ENCODE measurements at places on chromosomes 5 and 9.
A peak's percentile ranks its signal among the peaks of the same experiment; 100 is the strongest.

- peak; percentile 19 for DNase-seq
Measured at GRCh38 chr5:154189256-154189818, 1.2 kb upstream of the GALNT10 start.

DNA sequence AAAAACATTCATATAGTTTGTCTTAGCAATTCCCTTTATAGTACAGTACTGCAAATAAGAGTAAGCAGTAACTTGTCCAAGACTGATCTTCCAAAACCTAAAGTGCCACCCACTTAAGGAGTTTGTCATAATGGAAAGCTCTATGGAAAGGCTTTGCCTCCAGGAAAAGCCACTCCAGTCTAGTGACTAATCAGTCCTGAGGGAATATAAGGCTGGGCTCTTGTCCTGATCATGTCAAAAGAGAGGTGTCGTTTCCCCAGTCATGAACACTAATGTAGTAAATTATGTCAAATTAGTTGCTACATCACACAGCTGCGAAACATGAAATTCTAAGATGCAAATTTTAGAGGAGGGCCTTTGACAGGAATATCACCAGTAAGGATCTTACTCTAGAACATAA, 271.6 kb downstream of the GABRB2 start:
- DNase-seq, result no peak

- DNase-seq, result no peak
Measured at GRCh38 chr9:3500044-3500443, 25.8 kb downstream of the RFX3 start.

DNA sequence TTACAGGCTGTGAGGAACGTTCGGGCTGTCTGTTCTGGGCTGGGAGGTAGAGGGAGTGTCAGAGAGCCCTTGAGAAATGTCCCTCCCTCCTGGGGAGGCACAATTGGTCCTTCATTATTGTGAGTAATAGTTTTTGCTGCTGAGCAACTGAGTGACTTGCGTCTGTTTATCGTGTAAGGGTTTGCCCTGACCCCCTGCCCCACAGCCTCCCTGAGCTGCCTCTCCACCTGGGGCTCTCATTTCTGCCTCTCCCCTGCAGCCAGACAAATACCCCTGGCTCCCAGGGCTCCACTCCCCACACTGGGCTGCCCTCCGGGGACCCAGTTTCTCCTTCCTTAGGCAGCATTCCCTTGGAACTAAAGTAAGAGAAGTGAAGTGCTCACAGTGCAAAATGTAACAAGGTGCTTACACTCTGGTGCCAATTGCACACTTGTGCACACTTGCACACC, 174.9 kb upstream of the MVB12B start:
- no peak for DNase-seq

GRCh38 chr5:132479111-132479951, 11.2 kb downstream of the IRF1 start:
- DNase-seq, result no peak

DNA sequence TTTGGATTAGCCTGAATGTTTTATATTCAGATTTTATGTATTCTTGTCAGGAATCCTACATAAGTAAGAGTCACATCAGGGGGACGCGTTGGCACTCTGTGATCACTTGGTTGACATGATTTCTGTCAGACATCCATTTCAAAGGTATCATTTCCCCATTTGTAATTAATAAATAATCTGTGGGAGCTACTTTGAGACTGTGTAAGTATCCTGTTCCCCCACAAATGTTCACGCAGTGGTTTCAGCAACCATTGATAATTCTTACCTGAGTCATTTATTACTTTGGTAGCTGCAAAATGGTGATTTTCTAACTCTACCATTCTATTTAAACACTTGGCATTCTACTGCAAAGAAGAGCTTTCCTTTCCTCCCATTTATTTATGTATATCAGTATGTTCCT, 56.9 kb upstream of the TBC1D2 start:
- no peak for DNase-seq

GRCh38 chr5:110441035-110441434, 285.4 kb downstream of the TMEM232 start:
- DNase-seq, result peak; percentile 3

DNA sequence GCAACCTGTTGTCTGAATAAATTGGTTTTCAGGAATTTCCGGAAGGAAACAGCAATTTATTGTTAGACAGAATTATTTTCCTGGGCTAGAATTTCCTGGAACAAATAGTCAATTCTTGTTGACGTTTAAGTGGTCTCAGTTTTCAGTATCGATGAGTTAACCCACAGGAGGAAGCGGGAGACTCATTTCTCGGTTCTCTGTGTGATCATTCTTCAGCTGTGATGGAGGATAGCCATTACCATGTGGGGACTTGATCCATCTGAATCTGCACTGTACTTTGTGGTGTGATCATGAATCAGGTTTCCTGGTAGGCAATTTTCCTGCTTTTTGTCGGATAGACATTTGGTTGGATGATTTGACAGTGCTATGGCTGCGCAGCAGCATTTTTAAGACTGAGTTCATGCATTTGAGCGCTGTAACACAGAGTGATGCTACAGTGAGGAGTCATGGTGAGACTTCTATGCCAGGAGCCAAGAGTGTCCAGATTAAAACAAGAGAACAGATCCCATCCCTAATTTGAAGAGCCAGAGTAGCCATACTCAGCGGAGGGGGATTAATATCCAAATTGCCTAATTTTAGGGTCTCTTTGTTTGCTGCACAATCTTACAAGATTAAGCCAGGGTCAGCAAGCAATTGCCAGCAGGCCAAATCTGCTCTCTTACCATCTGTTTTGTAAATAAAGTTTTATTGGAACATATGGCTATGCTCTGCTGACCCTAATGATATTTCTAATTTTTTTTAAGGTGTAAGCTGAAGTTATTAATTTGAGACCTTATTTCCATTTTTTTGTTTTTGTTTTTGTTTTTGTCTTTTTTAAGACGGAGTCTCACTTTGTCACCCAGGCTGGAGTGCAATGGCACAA, 355.9 kb downstream of the RAB3C start:
- DNase-seq, result no peak

DNA sequence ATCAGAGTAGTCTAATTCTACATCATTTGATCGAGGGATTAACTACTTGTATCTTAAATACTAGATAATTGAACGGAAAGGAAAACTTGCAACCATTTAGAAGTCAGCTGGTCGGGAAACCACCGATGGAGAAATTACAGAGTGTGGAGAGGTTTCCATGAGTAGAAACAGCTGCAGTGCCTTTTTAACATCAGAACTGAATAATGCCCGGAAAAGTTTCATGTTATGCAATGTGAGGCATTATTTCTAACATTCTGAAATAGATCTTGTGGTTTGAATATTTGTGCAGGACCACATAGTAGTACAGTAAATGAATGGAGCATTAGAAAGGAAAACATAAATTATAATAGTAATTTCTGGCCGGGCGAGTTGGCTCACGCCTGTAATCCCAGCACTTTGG, 88.1 kb upstream of the RNF180 start:
- DNase-seq, result no peak

GRCh38 chr5:179331591-179332375, 13.5 kb downstream of the ADAMTS2 start:
- no peak for DNase-seq

DNA sequence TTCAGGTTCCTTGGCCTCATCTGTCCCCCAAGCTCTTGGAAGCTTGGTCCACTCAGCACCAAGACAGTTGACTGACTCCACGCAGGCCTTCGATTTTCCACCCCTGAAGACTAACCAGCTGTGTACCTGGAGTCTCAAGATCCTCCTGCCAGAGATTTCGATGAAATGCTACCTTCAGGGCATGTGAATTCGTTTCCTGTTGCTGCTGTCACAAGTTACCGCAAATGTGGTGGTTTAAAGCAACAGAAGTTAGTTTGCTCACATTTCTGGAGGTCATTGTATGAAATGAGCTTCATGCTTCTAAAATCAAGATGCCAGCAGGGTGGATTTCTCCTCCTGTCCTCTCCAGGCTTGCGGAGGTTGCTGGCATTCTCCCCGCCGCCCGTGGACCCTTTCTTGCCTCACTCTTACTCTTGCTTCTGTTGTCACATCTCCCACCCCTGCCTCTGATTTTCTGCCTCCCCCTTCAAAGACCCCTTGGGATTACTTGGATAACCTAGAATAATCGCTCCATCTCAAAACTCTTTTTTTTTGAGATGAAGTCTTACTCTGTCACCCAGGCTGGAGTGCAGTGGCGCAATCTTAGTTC, 27.6 kb upstream of the RETREG1 start:
- DNase-seq, result no peak

DNA sequence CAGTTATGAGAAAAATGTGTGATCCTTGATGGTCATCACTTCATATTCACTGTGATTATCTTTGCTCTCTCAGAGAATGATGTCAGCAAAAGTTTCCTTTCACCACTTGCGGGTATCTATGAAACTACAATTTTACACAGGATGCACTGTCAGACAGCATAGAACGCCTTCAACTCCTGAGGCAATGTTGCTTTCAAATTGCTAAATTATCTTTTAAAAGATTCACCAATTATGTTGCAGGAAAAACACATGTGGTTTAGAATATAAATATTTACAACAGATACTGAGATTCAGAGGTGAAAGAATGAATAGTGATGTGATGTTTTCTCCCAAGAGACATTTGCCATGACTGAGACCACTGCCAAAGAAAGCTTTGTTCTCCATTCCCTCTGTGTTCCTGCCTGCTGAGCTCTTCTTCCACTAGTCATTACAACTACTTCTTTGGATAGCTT, 879.8 kb upstream of the DMAC1 start:
- DNase-seq, result no peak

DNA sequence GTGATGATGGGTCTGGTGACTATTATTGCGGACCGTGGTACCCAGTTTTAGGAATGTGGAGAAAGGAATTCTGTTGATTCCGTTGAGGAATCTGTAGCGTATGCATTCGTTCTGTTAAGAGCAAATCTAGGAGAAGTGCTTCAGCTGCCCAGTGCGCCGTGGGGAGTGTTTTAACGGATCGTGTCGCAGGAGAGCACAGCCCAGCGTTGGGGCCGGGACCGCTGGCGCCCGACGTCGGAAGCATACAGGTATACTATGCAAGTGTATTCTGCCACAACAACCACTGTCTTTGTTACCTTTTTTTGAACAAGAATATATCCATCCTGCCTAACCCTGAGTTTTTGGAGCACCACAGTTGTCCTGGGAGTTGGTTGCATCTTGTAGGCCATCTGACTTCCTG, 42.7 kb downstream of the TENT4A start:
- no peak for DNase-seq

DNA sequence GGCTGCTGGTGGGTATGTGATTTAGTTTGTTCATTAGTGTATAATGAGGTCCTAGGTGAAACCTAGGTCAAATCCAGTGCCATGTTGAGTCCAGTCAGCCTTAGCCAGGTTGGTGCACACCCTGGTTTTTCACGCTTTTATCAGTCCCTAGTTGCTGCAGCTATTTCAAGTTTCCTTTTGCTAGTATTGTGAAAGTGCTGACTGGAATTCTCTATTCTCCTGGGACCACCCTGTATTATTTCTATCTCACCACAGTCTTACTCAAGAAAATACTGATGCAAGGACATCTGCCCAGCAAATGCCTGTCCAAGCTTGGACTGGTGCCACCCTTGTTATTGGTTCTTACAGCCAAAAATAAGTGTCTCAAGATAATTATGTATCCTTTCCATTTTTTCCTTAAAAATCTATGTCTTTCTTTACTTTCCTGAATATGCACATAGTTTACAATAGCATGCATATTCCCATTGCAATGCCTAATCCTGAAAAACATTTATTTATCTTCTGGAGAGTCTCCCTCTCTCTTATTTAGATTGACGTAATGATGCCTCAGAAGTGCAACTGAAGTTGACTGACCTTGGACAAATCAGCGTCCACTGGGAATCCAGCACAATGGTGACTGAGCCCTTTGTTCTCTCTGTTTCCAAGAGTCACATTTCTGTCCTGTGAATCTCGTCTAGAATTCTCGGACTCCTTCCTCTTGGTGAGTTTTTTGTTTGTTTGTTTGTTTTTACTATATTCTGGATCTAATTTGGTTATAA, 1075.0 kb downstream of the CDH9 start:
- DNase-seq, result no peak

DNA sequence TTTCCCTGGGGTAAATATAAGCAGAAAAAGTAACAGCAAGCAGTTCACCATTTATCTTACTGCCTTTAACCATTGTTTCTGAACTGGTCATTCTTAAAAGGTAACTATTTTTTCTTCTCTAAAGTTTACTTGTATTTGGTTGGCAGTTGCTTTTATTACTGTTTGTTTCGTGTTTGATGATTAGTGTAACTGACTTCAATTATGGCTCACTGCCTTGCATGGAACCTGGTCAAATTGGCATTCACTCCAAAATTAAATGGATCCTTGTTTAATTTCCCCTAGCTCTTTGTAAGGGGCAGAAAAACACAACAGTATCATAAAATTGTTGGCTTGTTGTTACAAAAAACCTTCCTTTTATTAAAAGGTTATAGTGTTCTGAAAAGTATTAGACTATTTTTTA, 1723.9 kb upstream of the CDH6 start:
- no peak for DNase-seq

GRCh38 chr5:24183981-24184380, 460.8 kb downstream of the CDH10 start:
- DNase-seq, result no peak

DNA sequence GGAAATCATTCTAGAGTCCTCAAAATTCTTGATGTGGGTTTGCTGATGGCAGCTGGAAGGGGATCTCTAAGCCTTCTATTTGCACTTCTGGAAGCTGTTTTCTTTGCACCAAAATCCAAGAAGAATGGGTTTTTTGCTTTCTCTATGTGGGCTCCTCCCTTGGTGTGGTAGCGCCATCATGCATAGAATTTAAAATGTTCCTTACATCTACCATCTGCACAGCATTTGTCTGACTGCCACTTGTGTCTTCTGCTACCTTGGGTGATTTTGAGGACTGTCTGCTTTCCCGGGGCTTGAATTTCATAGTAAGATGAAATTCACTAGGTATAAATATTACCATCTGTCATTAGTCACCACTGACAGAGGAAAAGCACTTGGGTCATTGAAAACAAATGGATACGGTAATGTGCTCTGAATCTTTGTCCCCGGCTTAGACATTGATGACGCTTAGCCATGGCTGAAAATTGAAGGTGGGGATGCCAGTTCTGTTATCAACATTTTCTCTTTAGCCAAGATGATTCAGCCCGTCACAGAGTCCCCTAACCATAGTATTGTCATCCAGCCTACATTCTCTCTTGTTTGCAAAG, 30.0 kb downstream of the SNX30 start:
- DNase-seq, result no peak

DNA sequence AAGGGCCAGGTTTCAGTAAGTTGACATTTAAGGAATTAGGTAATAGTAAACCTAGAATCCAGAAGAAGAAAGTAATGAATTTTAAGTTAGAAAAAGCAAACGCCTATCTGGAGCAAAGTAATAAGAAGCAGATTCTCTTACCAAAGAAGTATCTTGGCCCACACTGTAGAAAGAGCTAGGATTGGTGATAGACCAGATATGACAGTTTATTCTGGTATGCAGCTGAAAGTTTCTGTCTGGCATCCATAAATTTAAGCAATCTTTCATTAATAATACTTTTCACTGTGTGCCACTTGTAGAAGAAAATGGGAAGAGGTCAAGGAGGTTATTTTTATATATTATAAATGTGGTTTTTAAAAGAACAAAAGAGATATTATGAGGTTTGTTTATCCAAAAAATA, 3.0 kb downstream of the RECK start:
- peak; percentile 51 for DNase-seq

- DNase-seq, result no peak
Measured at GRCh38 chr9:120152295-120152694, 427.7 kb downstream of the CDK5RAP2 start.

GRCh38 chr5:154162539-154163151, 27.9 kb upstream of the GALNT10 start:
- DNase-seq, result no peak

GRCh38 chr5:142925795-142926194, 155.6 kb downstream of the ARHGAP26 start:
- peak; percentile 63 for DNase-seq
